Suppressor macrophage (primary cell): ENCODE measurements at places on chromosomes 6 and 20.

- DNase-seq: no peak
Observed at GRCh38 chr6:52389626-52390360, 27.8 kb downstream of the PAQR8 start.

DNA sequence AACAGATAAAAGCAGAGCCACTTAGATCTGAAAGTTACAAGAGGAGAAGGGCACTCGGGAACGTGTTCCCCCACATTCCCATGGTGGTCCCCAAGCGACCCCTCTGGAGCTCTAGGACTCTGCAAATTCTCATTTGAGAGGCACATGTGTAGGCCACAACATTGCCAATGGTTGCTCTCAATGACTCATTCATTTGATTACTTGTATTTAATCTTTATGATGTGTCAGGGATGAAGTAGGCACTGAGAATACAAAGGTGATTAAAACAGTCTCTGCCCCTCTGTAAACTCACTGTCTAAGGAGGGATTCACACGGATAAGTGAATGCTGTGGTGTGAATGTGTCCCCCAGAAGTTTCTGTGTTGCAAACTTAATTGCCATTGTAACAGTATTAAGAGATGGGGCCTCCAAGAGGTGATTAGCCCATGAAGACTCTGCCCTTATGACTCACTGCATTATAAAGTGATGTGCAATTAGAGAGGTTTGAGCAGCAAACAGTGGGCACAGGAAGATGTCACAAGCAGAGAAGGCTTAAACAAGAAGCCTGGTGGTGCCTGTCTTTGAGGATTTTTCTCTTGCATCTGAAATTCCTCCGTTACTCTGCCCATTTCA, 34.0 kb upstream of the TRAM2 start:
- DNase-seq: no peak

DNA sequence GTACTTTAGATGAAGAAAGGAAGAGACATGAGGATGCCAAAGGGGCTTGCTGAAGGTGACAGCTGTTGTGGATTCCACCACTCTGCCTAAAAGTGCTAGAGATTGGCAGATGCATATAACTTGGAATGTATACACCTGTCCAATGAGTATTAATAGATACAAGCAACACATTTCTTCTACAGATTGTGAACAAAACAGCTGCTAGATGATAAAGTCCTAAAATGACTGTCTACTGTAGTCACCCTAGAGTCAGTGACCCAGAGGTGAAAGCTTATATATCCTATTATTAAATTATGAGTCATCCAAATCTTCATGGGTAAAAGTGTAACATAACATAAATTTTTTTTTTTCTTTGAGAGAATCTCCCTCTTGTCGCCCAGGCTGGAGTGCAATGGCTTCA, 5.2 kb downstream of the RNF217 start:
- no peak for DNase-seq

DNA sequence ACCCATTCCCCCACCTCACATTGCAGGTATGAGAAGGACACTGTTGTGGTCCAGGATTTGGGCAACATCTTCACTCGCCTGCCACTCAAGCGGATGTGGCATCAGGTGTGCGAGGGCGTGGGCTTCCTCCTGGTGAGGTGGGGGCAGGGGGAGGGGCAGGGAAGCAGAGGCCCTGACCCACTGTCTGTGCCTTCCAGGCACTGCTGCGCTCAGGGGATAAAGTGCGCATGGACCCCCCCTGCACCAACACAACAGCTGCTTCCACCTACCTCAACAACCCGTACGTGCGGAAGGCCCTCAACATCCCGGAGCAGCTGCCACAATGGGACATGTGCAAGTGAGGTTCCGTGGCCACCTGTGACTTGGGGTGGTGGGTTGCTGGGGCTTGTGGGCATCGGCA, 3.7 kb downstream of the CTSA start:
- DNase-seq: no peak

GRCh38 chr6:16533721-16534136, 227.5 kb downstream of the ATXN1 start:
- DNase-seq: no peak

GRCh38 chr6:142953373-142954273, 8.6 kb upstream of the HIVEP2 start:
- no peak for DNase-seq

DNA sequence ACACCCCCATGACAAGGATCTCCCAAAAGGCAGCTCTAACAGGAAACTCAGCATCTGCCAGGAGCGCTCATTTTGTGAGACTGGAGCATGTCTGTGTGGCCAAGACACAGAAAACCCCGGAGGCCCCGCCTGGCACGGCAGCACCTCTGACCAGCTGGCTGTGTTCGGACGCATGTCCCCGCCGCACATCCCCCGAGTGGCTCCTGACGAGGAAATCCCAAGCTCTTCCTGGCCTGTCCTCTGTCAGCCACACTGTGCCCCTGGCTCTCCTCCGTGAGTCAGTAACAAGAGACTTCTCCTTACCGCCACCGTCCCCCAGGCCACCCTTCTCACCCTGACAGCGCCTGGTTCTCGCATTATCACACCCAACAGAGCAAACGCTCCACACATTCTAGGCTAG, 14.4 kb downstream of the SLC2A4RG start:
- no peak for DNase-seq

- DNase-seq: peak; percentile 23
Observed at GRCh38 chr20:59835448-59836395, 97.7 kb downstream of the SYCP2 start.

- DNase-seq: no peak
Observed at GRCh38 chr20:58717278-58718091, 24.9 kb downstream of the NPEPL1 start.

- no peak for DNase-seq
Observed at GRCh38 chr6:75076009-75076408, 129.8 kb downstream of the COL12A1 start.

- DNase-seq: no peak
Observed at GRCh38 chr20:33622705-33623365, 39.3 kb upstream of the C20orf144 start.

GRCh38 chr20:51700809-51701285, 67.3 kb downstream of the ATP9A start:
- peak; percentile 69 for DNase-seq

DNA sequence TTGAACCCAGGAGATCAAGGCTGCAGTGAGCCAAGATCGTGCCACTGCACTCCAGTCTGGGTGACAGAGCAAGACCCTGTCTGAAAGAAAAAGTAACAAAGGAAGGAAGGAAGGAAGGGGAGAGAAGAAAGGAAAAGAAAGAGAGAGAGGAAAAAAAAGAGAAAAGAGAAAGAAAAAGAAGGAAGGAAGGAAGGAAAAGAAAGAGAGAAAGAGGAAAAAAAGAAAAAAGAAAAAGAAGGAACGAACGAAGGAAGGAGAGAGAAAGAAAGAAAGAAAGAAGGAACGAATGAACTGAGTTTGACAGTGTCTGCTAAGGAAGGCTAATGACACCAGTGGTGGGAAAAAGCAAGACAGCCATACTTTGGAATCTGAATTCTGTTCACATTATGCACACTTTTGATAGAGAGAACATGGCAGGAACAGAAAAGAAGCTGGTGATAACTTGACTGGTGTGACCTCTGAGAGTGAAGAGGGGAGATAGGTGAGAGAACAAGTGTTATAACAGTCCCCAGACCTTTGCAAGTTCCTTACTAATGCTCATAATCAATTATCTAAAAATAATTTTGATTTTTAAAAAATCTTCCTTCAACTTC, 93.3 kb upstream of the MYLIP start:
- DNase-seq: no peak

DNA sequence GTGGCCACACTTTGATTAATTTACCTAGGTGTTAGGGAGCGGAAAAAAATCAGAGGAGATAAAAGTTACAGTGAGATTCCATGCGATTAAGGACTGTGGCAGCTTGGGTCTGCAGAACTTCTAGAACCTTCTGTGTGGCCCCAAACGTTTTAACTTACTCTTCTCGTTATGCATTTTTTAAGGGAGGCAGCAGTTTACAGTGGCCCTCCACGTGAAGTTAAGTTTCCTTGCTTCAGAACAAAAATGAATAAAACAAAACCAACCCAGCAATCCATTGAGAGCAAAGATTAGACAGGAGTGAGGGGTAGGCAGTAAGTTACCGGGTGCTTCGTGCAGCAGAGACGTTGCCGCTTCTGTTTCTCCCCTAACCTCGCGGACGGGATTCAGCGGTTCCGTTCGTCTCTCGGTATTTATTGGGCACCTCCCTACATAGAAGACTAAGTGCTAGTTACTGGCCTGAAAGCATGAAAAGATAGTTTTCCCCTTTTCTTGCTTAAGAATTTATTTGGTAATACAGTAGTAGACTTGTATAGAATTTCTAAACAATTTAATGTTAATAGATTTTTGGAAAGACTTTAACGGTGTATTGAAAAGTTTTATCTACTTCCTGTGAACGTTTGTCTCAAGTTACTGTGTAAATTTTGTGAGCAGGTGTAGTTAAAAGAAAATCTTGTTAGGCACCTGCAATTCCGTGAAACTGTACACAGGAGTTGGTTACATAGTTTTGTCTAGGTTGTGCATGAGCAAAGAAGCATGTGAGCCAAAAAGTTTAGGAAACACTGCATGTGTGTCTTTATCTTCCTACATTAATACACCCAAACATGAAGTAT, 1.1 kb downstream of the BAG2 start:
- peak; percentile 42 for DNase-seq

DNA sequence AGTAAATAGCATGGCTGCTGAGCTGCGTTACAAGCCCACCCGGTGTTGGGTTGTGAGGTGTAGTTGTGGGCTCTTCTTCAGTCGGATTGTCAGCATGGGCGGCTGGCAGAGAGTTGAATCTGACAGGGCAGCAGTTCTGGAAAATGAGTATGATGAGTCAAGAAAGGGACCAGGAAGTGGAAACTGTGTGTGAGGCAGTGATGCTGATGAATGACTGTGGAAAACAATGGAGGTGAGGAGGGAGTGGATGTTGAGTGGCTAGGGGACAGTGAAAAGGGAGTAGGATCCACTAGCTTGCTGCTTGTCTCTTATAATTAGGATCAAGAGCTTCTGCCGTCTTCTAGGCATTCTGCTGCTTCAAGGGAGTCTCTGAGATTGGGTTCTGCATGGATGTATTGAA, 154.3 kb downstream of the ESR1 start:
- DNase-seq: no peak

- DNase-seq: no peak
Observed at GRCh38 chr6:107353773-107354382, 105.5 kb downstream of the PDSS2 start.

DNA sequence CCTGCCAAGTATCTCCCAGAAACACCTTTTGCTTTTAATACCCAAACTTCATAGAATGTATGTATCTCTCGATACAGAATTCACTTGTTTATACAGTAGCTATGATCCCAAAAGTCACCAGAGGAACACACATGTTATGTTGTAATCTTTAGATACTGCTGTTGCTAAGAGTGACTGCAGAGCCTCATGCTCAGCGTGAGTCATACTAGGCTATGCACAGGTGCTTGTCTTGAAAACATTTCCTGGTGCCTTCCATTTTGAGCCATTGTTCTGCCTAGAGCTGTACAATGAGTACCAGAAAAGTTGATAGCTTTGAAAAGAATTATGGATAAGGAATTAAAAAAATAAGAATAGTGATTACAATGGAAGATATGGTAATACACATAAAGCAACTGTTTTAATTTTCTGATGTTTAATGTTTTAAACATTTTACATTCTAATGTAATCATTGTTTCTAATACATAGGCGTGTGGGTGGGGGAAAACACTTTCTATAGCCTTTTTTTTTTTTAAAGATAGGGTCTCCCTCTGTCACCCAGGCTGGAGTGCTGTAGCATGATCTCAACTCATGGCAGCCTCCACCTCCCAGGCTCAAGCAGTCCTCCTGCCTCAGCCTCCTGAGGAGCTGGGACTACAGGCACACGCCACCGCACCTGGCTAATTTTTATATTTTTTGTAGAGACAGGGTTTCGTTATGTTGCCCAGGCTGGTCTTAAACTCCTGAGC, 79.4 kb downstream of the CD24 start:
- no peak for DNase-seq

DNA sequence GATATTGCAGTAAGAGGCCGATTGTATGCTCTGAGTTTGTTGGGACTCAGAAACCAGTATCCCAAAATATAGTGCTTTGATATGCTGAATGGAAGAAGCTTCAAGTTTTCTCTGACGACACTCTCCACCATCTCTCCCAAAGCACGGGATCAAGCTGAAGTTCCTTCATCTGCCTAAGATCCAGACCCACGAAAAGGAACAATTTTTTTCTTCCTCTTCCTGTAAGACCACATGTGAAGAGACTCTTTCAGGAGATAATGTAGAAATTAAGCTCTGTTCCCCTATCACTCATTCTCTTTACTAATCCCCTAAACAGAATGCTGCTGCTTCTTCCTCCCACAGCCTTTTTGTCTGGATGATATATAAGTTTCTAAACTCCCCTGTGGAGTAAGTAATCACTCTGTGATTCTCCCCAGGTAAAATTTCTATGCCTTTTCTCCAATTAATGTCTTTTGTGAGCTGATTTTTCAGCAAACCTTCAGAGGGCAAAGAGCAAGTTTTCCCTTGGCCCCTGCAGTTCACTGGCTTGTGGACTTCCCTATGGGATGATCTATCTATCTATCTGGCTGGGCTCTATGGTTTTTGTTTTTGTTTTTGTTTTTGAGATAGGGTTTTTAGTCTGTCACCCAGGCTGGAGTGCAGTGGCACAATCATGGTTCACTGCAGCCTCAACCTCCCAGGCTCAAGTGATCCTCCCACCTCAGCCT, 13.5 kb upstream of the PNRC1 start:
- DNase-seq: peak; percentile 76

GRCh38 chr6:86128130-86128814, 485.6 kb upstream of the SYNCRIP start:
- no peak for DNase-seq

GRCh38 chr6:99614430-99615186, 8.0 kb downstream of the PRDM13 start:
- no peak for DNase-seq

- no peak for DNase-seq
Observed at GRCh38 chr6:90080876-90081481, 186.7 kb downstream of the GJA10 start.

- DNase-seq: no peak
Observed at GRCh38 chr20:20446001-20446400, 78.1 kb downstream of the INSM1 start.

- peak; percentile 73 for DNase-seq
Observed at GRCh38 chr20:53828682-53829254, 235.1 kb upstream of the ZNF217 start.

- DNase-seq: peak; percentile 7
Observed at GRCh38 chr20:13423472-13424173, 202.5 kb downstream of the ISM1 start.

- DNase-seq: no peak
Observed at GRCh38 chr6:167164261-167164660, 6.5 kb upstream of the GPR31 start.

DNA sequence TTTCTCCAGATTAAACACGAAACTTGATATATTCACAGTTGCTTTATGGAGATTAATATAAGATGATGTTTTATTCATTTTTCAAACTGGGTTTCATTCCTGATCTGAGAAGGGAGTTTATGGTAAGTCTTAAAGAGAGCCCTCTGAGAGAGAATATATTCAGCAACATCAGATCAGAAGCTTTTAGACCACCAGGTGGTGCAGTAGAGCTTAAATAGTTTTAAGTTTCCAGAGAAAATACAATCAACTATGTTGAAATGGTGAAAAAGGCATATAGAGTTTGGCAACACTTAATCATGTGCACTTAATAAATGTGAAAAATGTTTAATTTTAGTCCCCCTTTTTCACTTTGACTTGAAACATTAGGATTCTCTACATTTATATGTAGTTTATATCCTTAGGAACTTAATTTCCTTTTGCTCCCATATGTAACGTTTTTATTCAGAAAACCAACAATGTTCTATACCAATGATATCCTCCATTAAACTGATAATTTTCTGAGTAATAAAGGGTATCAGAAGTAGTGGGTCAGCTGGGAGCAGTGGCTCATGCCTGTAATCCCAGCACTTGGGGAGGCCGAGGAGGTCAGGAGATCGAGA, 86.4 kb upstream of the CLDN20 start:
- DNase-seq: peak; percentile 92
